HT-29 (cell line): ENCODE measurements at places on chromosomes 12 and 14. TPM values are rescaled to one million over a fixed set of nuclear protein-coding genes. Genes with fewer than 3 reads are reported as not detected.

The TUBA1C gene
- total RNA-seq: 978 and 1,044 TPM in 2 replicates

The EPS8 gene
- 169 and 189 TPM in 2 replicates for total RNA-seq

The WNT5B gene
- total RNA-seq: 0.08 TPM in 1 of 2 replicates, not detected in the other

GRCh38 chr14:60756847-60757246, 22.3 kb downstream of the MNAT1 start:
- no peak for DNase-seq

GRCh38 chr14:83342590-83342989, 1808.9 kb upstream of the SEL1L start:
- DNase-seq: no peak

DNA sequence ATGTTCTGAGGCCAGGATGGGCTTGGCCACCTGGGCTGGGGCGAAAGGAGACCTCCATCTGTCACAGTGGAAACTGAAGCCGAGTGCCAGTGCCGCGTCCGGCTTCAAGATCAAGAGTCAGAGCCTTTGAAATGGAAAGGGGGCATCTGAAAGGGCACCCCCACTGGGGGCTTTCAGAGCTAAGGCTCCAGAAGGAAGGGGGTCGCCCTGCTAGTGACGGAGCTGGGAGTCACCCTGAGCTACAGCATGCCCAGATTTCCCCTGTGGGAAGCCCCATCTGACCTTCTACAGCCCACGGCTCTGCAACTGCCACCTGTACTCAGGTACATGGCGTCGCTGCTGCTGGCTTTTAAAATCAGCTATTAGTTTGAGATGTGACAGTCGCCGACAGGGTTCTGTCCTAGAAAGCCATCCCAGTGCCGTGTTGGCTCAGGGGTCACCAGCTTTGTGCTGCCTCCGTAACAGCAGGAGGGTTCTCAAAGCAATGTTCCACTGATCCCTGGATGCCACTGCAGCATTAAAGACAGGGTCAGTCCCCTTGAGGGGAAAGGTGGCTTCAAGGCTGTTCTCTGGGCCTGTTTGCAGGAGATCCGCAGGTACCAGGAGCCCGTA, 31.5 kb downstream of the CCNK start:
- no peak for DNase-seq

DNA sequence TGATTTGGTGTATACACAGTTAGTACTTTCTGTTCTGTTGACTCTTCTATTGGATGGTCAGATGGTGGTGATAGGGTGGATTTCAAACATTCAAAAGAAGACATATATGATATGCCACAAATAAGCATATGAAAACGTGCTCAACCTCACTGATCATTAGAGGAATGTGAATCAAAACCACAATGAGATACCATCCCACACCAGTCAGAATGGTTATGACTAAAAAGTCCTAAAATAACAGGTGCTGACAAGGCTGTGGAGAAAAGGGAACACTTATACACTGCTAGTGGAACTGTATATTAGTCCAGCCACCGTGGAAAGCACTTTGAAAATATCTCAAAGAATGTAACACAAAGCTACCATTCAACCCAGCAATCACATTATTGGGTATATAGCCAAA, 425.5 kb downstream of the C12orf50 start:
- no peak for DNase-seq

DNA sequence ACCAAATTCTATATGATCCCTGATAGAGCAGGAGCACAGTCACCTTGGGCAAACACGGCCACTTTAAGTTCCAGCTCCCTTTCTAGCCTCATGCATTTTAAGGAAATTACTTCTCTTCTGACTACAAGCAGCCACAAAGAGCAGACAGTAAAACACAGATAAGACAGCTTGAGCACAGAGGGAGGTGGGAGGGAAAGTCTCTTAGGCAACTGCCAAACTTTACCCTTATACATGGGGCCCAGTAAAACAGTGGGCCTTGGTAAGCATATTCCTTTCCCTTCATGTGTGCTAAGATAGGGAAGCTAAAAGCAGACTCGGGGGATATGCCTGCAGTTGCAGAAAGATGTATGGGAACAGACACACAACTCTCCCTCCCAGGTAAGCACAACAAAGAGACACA, 235.9 kb downstream of the CPNE8 start:
- DNase-seq: no peak

- no peak for DNase-seq
These were observed 13.7 kb downstream of the COL2A1 start for GRCh38 chr12:47990351-47991105.

DNA sequence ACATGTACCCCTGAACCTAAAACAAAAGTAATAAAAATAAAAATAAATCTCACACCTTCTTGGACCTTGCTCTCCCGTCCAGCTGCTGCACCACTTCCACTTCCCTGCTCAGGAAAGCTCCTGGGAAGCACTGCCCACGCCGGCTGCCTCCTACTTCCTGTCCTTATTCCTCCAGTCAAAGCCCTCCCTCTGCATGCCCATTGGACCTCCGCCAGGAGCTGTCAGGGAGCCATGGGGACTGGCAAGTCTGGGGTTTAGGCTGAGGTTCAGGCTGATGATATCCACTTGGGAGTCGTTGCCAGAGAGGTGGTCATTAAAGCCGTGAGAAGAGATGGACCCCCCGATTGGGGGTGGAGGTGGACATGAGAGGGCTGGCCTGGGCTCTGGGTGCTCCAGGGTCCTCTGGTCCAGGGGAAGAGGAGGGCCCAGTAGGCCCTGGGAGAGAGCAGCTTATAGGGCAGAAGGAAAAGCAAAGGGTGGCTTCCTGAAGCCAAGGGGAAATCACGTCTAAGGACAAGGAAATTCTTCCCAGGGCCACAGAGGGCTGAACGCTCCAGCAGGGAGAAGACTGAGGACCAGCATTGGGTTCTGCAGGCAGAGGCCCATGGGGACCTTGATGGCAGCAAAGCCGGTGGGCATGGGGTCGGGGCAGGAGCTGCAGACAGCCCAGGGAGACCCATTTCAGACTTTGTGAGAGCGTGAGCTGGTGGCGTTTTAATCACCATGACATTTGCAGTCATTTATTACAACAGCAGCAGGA, 78.7 kb downstream of the FZD10 start:
- DNase-seq: no peak

GRCh38 chr14:69715725-69716477, 51.0 kb upstream of the SRSF5 start:
- peak; percentile 21 for DNase-seq
